Stimulated activated CD4-positive, alpha-beta T cell treated with anti-CD3 and anti-CD28 coated beads, Interleukin-15, amount 100 ng/mL, for 1 hour (primary cell): ENCODE measurements at places on chromosomes 5 and 9.

- DNase-seq, result no peak
These were observed 1019.9 kb upstream of the WWC1 start for GRCh38 chr5:167271511-167271910.

DNA sequence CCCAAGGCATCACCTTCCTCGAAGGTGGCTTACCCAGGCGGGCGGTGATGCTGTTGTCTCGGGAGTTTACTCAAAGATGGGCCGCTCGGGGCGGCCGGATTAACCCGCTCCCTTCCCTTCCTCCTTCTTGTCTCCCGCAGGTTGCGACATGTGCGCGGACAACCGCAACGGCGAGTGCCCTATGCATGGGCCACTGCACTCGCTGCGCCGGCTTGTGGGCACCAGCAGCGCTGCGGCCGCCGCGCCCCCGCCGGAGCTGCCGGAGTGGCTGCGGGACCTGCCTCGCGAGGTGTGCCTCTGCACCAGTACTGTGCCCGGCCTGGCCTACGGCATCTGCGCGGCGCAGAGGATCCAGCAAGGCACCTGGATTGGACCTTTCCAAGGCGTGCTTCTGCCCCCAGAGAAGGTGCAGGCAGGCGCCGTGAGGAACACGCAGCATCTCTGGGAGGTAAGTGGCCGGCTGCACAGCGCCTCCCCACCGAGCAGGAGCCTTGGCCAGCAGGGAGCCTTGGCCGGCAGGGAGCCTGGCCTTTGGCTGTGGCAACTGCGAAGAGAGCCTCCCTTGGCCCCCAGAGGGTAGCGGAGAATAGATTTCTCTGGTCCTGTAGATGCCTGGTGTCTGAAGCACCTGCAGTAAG is 10.6 kb downstream of the PRDM6 start:
- DNase-seq, result no peak

- no peak for DNase-seq
These were observed 68.4 kb upstream of the RAPGEF1 start for GRCh38 chr9:131808291-131808690.

- DNase-seq, result no peak
These were observed 99.9 kb upstream of the PRRC1 start for GRCh38 chr5:127417528-127417927.

- no peak for DNase-seq
These were observed 41.6 kb downstream of the GKAP1 start for GRCh38 chr9:83775932-83776331.

GRCh38 chr5:2570586-2570985 is 180.9 kb downstream of the IRX2 start:
- no peak for DNase-seq

- no peak for DNase-seq
These were observed 73.0 kb downstream of the ZNF366 start for GRCh38 chr5:72434056-72434780.

GRCh38 chr5:95284572-95285408 is at the start of gene MCTP1:
Gene MCTP1 (minus strand): TSS chr5:95285094.
- DNase-seq, result no peak

- no peak for DNase-seq
These were observed 82.9 kb downstream of the ADGRV1 start for GRCh38 chr5:90641528-90641927.

GRCh38 chr9:119278171-119278570 is 91.1 kb downstream of the BRINP1 start:
- DNase-seq, result no peak

DNA sequence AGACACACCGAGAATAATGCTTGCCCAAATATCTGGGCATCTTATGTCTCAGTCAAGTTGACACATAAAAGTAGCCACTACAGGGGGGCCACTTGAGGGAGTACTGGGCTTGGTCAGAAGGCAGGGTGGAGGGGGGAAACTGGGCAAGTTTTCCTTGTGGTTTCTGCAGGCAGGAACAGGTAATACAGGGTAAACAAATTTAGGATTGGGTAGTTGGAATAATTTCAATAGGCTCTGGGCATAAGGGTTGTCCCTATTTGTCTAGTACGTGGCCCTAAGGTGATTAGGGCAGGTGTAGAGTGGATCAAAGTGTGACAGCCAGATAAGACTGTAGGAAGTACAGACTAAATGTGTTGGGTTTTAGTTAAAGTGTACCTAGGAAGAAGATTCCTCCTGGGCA is 353.1 kb downstream of the TLE4 start:
- DNase-seq, result no peak

DNA sequence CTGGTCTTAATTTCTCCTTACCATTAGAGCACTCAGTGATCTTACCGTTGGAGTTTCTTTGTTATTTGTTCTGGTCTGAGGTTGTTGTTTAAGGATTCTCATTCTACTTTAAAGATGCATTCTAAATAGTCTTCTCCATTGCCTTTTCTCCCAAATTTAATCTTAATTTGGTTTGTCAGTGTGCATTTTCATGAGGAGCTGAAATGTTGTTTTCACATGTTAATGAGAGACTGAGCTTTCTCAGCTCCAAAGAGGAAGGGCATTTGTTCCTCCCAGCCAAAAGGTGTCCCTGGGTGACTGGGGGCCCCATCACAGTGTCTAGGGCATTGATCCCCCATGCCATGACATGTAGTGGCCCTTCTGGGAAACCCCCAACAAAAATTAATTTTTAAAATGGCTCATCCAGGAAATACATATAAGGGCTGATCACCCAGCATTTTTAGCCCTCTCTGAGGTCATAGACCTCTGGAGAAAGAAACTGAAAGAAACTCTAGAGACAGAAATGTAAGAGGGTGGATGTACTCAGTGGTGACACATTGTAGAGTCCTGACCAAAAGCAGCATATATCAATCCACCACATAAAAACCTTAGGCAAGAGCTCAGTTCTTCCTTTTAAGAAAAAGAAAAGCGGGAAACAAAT is 240.4 kb upstream of the RAI14 start:
- no peak for DNase-seq

GRCh38 chr9:123395276-123395688 is 39.3 kb downstream of the CRB2 start:
- DNase-seq, result no peak

DNA sequence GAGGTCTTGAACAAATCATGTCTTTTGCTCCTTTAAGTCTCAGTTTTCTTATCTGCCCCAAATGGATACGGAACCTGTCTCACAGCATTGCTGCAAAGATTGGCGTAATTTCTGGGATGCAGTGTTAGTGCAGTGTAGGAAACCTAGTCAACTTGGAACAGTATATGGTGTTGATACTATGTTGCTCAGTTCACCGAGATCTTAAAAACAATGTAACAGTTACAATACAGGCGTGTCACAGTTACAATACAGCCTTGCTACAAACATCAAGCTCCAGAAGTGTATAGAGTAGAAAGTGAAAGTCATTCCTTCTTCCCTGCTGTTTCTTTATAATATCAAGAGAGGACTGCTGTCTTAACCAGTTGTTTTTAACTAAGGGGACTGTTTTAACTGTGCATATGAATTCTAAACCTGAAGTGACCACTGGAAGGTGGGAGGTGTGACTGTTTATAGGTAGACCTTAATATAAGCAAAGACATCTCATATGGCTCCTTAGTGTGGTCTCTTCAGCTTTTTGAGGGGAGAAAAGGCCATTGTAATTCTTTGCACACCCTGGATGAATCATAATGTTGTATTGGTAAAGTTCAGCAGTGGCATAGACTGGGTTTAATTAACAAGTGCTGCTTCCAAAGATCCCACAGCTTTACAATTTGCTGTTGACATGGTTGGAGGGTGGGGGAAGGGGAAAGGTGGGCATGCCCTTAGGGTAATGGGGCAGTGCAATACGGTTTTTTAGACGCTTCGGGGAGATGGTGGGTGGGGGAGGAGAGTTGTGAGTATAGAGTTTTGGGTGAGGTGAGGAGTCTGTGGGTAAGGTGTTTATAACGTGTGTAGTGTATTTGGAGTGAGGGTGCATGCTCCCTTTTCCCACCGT is 12.9 kb downstream of the PRRC2B start:
- no peak for DNase-seq

DNA sequence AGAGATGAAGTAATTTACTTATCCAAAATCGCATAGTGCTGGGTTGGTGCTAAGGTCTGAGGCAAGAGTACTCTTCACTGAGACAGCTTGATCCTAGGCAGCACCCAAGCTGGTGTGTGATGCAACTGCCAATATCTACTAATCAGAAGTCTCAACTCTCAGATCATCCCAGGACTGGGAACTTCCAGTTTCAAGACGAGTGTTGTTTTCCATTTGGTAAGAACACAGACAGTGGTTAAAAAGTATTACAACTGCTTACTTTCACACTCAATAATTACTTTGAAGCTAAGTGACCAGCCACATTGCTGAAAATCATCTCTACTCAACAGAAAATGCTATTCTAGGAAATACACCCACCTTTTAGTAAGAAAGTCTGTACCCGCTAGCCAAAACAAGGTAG is 45.3 kb downstream of the FBXW11 start:
- no peak for DNase-seq

- DNase-seq, result no peak
These were observed 126.7 kb downstream of the PPP2R2B start for GRCh38 chr5:146751781-146752401.

DNA sequence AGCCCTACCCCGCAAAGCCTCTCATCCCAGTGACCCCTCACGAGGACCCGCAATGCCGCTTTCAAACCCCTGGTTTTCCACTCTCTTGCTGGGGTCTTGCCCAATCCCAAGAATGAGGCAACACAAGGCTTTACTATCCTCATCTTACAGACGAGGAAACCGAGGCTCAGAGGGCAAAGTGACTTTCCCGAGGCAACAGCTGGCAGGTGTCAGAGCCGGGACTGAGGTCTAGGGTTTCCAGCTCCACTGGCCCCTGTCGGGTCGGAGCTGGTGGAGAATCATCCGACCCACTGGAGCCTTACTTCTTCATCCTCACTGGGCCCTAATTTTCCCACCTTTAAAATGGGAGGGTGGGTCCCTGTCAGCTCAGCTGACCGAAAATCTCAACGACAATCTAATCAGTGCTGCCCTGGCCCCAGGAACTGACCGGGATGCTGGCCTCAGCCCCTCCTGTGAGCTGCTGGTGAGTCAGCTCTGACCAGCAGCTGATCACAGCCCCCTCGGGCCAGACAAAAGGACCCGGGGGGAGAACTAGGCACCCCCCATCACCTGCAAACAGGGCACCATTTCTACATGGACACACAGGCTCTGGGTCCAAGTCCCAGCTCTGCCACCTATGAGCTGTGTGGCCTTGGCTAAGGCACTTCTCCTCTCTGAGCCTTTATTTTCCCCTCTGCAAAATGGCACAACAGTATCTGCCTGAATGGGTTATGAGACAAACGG is 72.7 kb upstream of the STXBP1 start:
- DNase-seq, result no peak

- DNase-seq, result no peak
These were observed 1435.6 kb upstream of the NUDT12 start for GRCh38 chr5:104998169-104998568.

- no peak for DNase-seq
These were observed 59.5 kb upstream of the TARS1 start for GRCh38 chr5:33381243-33381642.

GRCh38 chr9:19788614-19789271 is at the start of gene SLC24A2:
Gene SLC24A2 (minus strand): TSS chr9:19789037.
- DNase-seq, result no peak

- no peak for DNase-seq
These were observed 53.7 kb upstream of the IRX4 start for GRCh38 chr5:1936413-1936812.

DNA sequence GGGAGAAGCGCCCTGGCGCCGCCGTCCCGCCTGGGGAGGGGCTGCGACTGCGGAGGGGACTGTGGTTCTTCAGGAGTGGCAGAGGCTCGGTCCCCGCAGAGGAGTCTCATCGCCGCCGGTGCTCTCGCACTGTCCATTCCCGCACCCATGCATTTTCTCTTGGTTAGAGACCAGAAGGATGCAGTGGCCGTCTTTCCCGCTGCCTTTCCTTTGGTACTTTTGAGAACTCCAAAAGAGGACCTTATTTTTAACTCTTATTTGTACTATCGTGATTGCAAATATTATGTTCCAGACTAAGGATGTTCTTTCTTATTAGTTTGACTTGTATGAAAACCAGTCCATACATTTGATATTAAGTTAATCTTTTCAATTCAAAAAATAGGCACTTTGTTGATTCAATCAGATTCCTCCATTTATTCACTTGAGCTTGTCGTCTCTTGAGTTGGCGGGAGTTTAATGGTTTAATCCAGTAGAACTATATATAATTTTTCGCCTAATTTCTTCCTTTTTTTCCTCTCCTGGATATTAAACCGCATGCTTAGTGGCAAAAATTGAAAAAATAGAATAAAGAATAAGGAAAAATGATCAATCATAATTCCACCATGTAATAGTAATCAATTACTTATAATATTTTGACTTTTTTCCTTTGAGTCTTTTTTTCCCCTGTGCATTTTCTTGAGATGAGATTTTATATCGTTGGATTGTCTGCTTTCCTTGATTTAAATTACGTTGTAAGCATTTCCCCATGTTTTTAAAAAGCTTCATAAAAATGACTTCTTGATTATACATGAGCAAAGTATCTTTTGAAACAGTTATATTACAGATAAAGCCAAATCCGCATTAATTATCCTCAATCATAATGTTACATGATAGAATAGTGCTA is 861 bp downstream of the ZFYVE16 start:
- no peak for DNase-seq

GRCh38 chr5:23026252-23027170 is 173.4 kb upstream of the CDH12 start:
- no peak for DNase-seq

- DNase-seq, result no peak
These were observed 391.1 kb upstream of the ZNF608 start for GRCh38 chr5:125137535-125137934.

GRCh38 chr9:78769690-78770089 is 472.8 kb downstream of the PSAT1 start:
- DNase-seq, result no peak

DNA sequence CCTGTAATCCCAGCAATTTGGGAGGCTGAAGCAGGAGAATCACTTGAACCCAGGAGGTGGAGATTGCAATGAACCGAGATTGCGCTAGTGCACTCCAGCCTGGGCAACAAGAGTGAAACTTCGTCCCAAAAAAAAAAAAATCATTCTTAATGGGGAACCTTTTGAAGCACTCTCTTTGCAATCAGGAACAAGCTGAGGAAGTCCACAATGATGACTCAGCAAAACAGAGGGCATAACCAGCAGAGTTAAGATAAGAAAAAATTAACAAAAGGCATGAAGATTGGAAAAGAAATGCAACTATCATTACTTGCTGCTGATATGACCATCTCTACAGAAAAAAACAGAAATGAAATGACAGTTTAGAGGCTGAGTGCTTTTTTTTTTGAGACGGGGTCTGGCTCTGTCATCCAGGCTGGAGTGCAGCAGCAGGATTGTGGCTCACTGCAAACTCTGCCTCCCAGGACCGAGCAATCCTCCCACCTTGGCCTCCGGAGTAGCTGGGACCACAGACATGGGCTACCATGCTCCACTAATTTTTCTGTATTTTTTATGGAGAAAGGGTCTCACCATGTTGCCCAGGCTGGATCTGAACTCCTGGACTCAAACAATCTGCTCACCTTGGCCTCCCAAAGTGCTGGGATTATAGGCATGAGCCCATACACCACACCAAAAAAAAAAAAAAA is 88.0 kb downstream of the FNBP1 start:
- no peak for DNase-seq

DNA sequence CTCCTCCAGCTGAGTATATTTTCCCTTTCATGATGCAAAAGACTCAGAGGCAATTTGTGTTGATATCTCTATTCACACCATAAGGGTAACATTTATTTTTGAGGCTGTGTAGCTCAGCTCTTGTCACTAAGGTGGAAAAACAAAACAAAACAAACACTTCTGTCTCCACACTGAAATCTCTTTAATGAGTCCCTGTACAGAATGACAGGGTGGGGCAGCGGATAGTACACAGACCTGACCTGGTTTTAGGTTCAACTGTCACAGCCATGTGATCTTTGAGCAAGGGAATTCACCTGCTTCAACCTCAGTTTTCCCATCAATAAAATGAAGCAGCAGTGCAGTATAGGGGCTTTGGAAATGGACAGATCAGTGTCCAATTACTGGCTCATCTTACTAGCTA is 29.3 kb downstream of the TLR4 start:
- DNase-seq, result no peak
